ENCODE measurements at places on chromosomes 3 and 15. TPM values are rescaled to one million over a fixed set of nuclear protein-coding genes. Genes with fewer than 3 reads are reported as not detected.

The PYGO1 gene
- not detected for total RNA-seq

The AGBL1 gene
- 0.10 TPM for total RNA-seq

The CILP gene
- total RNA-seq: not detected

The ZNF774 gene
- total RNA-seq: 1.1 TPM

The TMOD2 gene
- total RNA-seq: 6.7 TPM

Measured in activated CD4-positive, alpha-beta memory T cell treated with anti-CD3 and anti-CD28 coated beads for 36 hours (primary cell).